ENCODE measurements at places on chromosomes 11 and 22.

DNA sequence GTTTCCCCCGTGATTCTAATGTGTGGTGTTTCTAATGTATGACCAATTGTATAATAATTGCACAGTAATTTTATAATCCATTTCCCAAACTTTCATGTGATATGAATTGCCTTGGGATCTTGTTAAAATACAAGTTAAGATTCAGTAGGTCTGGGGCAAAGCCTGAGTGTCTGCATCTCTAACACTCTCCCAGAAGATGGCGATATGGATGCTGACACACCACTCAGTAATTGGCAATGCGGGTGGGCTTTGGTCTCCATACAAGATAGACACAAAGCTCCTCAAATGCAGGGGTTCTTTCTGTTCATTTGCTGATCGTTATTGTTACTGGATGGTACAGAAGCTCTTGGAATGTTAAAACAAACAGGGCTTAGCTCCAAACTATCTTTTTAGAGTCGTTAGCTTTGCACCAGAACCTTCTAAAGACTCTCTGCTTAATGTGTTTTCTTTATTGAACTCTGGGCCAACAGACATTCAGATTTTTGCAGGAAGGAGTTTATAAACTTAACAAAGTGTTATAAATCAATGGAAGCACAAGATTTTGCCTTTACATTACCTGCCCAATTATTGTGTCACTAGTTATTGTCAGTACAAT lies 45.4 kb upstream of the ANO3 start:
- DNase-seq, result no peak

DNA sequence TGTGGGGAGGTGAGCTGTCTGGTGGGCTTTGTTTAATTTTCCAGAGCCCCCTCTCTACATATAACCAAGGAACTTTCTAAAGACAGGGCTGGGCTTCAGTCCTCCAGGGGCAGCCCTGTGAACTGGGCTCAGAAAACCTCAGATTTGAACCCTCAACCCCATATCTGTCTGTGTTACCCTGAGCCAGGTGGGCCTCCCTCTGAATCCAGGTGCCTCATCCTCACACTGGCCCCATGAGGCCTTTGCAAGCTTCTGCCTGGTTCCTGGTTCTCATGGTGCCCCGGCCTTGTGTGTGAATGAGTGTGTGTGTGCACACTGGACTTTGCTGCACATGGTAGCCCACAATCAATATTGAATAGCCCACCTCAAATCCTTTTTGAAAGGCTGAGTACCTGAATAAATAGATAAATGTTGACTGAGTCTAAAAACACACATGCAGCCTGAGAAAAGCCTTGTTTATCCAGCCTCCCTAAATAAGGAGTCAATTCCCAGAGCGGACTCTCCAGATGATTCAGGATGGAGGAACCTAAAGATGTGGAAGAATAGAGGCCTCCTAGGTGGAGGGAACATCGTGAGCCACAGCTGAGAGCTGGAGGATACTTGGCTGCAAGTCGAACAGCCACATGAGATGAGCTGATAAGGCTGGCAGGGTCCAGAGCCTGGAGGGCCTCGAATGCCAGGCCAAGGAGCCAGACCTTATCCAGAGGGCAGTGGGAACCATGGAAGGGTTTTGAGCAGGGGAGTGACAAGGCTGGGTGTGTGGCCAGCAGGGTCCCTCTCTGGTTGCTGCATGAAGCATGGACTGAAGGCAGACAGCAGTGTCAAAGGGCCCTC lies 28.1 kb upstream of the P2RY2 start:
- DNase-seq, result no peak

GRCh38 chr22:20978419-20978818 lies 3.7 kb upstream of the LZTR1 start:
- no peak for DNase-seq

GRCh38 chr11:117877120-117877784 lies 794 bp upstream of the FXYD6 start:
- DNase-seq, result no peak

- no peak for DNase-seq
Observed at GRCh38 chr11:131064373-131064991, 148.2 kb upstream of the SNX19 start.

DNA sequence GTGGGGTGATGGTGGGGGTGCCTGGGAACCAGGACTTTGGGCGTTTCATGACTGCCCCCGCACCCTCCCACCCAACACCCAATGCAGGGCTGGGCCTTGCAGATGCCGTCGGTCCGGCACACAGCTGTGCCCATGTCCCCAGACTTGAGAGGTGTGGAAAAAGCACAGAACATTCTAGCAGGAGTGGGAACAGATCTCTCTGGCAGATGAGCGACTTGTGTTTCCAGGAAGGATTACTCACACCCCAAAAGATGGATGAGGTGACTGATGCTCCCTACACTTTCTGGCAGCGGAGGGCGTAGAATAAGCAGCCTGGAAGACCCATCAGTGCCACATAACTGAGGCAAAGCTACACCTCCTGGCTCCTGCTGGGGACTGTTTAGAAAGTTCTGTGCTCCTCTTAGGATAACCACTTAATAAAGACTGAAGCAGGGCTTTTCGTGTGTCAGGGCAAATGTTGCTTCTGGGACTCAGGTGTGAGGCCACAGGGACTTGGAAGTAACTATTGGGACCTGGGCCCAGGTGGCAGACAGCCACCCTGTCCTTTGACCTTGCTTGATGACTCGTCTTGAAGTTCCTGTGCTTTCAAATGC lies 24.2 kb downstream of the FBLN1 start:
- DNase-seq, result no peak

GRCh38 chr11:35511666-35512065 lies 13.8 kb downstream of the PAMR1 start:
- no peak for DNase-seq

DNA sequence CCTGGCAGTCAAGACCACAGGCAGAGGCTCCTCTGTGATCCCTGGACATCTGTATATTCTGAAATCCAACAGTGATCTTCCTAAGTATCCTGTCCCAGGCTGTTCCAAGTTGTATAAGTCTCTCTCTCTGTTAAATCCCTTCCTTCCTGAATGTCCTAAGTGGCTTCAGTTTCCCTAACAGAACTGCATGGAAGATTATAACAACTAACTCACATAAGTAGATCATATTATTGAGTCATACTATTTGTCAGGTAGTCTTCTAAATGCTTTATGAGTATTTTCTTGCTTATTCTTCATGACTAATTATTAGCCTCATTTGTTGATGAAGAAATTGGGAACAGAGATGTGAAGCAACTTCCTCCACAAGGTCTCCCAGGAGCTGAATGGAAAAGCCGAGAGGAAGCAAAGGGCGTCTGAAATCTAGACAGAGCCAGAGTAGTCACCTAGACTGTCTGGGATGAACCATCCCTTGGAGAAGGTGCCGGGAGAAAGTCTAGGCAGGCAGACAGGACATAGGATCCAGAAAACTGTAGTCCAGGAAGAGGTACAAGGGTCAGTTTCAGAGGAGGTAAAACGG lies 93.2 kb upstream of the FAT3 start:
- no peak for DNase-seq
